Spleen (tissue), 13 donors: ENCODE measurements at places on chromosomes 7 and 10. TPM values are rescaled to one million over a fixed set of nuclear protein-coding genes. Genes with fewer than 3 reads are reported as not detected.

KEL gene
- 5.0 TPM for polyA plus RNA-seq

ACTL6B gene
- not detected for polyA plus RNA-seq

CLDN4 gene
- polyA plus RNA-seq = 0.33 TPM

LLCFC1 gene
- not detected for polyA plus RNA-seq

AOC1 gene
- 0.39 TPM for polyA plus RNA-seq

ATOH7 gene
- polyA plus RNA-seq = 0.10 TPM

GJD4 gene
- polyA plus RNA-seq = not detected

UPK3BL2 gene
- polyA plus RNA-seq = 11.5 TPM

HECW1 gene
- polyA plus RNA-seq = 0.04 TPM

DNAJC30 gene
- polyA plus RNA-seq = 10.3 TPM

EPO gene
- polyA plus RNA-seq = 0.26 TPM

IKZF1 gene
- polyA plus RNA-seq = 37.9 TPM

ANXA8 gene
- polyA plus RNA-seq = 0.04 TPM

MDH2 gene
- 45.5 TPM for polyA plus RNA-seq

UBE2H gene
- 15.2 TPM for polyA plus RNA-seq

FOXP2 gene
- polyA plus RNA-seq = 0.09 TPM

TCF7L2 gene
- polyA plus RNA-seq = 11.4 TPM

TMEM176A gene
- 52.5 TPM for polyA plus RNA-seq

BLNK gene
- 103 TPM for polyA plus RNA-seq
